ENCODE measurements at places on chromosomes 3 and 15.
A peak's percentile ranks its signal among the peaks of the same experiment; 100 is the strongest.

- no peak for DNase-seq
These were observed 63.9 kb downstream of the CGNL1 start for GRCh38 chr15:57440167-57440566.

DNA sequence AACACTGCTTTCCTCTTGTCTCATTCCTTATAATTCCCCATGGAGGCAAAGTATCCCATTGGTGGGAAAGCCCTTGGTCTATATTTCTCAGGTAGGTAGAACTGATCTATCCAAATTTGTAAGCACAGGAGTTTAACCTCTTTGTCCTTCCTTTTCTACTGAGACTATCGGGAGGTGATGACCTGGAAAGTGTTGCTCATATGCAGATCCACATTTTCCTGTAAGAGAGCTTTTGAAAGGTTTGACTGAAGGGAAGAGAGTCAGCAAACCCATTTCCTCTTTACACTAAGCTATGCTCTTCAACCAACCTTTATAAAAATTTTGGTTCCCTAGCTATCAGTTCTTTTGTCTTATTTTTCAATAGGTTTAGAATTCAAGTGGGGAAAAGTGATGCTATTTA, 200.7 kb downstream of the TIGIT start:
- no peak for DNase-seq

DNA sequence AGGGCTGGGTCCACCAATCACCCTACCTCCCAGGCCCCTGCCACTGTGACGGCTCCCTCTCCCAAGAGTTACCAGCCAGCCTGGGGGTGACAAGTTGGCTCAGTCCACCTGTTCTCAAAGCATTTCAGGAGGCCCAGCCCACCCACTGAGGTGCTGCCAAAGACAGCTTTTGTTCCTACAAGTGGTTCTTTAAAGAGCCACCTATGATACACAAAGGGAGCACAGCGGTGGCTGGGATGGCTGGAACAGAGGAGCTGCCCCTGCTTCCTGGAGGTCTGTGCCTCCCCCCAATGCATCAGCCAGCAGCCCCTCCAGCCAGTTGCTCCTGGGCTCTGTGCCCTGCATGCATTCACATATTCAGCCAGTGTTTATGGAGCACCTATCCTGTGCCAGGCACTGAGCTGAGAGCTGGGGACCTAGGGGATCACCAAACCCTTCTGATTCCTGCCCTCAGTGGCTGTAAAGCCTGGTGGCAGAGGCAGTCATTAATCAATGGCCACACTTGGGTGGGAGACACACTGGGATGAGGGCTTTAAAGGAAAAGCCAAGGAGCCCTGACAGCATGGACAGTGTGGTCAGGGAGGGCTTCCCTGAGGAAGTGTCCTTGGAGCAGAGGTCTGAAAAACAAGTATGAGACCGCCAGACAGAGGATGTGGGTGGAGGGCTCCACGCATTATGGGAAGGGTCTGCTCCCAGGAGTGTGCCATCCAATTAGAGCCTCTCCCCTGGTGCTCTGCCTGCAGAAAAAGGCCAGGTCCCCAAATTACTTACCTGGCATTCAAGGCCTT, 107.1 kb upstream of the LINGO1 start:
- no peak for DNase-seq

DNA sequence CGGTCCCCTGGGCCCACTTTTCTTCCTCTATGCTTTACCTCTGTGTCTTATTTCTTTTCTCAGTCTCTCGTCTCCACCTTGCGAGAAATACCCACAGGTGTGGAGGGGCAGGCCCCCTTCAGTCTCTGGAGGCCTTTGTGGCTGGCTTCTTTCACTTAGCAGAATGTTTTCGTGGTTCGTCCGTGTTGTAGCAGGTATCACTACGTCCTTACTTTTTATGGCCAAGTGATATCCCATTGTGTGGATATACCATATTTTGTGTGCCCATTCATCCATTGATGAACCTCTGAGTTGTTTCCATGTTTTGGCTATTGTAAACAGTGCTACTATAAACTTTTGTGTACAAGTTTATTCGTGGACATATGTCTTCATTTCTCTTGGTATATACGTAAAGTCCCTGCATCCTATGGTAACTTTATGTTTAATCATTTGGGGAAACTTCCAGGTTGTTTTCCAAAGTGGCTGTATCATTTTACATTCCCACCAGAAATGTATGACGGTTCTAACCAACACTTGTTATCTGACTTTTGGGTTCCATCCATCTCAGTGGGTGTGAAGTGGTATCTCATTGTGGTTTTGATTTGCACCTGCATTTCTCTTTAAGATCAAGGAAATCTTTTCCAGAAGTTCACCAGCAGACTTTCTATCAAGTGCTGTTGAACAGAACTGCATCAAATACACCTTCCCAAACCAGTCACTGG, 5.6 kb downstream of the PIGZ start:
- DNase-seq, result no peak

DNA sequence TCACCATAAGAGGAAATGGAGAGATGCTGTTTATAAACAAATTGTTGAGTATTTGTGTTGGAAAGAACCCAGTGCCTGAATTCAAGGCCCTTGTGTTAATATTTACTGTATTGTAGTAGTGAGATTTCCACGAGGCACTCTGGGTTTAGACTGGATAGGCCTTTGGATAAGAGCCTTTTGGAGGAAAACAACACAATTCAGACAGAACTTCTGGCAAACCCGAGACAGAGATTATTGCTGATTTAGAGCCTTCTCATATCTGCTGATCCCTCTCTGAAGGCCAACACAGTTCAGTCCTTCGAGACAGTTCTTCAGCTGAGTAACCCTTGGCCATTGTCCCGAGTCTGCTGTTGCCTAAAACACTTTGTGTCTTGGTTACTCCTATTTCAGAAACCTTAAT, 55.7 kb downstream of the LMCD1 start:
- peak; percentile 48 for DNase-seq

GRCh38 chr3:114103858-114104257, 47.3 kb downstream of the QTRT2 start:
- DNase-seq, result no peak

- no peak for DNase-seq
These were observed 49.7 kb downstream of the CD200 start for GRCh38 chr3:112382543-112383160.

DNA sequence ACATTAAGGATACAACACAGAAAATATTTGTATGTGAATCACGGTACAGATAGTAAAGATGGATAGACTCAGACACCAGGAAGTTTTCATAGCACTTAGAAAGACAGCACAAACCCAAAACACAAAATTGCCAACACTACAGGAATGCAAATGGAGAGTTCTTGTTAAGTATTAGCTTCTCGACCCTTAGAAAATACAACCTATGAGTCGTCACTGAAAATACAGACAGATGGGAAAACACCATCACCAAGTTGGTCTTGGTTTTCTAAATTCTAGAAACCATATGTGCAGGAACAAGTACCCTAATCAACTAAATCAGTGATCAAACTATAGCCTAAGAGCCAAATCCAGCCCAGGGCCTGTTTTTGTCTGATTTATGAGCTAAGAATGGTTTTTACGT, 50.7 kb downstream of the PEAK1 start:
- no peak for DNase-seq

GRCh38 chr3:58502872-58503271, 11.0 kb downstream of the KCTD6 start:
- no peak for DNase-seq

DNA sequence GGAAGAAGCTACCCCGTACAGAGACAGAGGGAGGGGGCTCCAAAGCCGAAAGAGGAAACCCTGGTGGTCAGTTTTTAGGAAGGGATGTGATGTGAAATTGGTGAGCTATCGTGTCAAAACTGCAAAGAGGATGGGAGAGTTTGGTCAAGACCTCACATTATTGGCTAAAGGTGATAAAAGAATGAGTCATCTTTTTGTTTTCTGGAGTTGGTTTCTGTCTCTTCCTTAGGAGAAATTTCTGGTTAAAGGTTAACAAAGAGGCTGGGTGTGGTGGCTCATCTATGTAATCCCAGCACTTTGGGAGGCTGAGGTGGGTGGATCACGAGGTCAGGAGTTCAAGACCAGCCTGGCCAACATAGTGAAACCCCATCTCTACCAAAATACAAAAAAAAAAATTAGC, 217.8 kb upstream of the CBLB start:
- no peak for DNase-seq
